ENCODE measurements at places on chromosomes 7 and 10. TPM values are rescaled to one million over a fixed set of nuclear protein-coding genes. Genes with fewer than 3 reads are reported as not detected.

DNA sequence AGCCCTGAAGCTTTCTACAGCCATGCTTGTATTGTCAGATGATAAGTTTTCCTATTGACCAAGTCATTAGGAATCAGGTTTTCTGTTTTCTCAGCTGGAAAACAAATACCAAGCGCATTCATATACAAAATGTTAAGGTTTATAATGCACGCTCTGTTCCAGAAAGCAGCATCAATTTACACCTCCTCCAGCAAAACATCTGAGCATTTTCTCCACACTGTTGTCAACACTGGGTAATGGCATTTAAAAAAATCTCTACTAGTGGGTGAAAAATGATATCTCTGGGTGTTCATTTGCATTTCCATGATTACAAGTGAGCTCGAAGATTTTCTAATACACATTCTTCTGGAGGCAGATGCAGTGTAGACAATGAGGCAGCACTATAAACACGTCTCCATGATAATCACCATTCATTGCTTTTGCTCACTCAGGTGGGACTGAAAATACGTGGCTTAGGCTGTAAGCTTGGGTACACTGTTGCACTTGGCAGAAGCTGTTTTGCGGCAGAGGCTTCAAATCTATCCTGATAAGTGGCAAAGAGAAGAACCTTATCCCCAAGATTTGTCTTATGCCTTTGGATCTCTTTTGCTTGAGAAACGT is 114.8 kb upstream of the PLPP4 start:
- peaks cover 7% of the 10 kb centered on the region for H3K27me3 ChIP-seq
- no peak overlapping the region for H3K27ac ChIP-seq
- H3K36me3 ChIP-seq = no peaks in the 10 kb centered on the region
- H3K4me3 ChIP-seq = no peak overlapping the region
- no peak for DNase-seq

DNA sequence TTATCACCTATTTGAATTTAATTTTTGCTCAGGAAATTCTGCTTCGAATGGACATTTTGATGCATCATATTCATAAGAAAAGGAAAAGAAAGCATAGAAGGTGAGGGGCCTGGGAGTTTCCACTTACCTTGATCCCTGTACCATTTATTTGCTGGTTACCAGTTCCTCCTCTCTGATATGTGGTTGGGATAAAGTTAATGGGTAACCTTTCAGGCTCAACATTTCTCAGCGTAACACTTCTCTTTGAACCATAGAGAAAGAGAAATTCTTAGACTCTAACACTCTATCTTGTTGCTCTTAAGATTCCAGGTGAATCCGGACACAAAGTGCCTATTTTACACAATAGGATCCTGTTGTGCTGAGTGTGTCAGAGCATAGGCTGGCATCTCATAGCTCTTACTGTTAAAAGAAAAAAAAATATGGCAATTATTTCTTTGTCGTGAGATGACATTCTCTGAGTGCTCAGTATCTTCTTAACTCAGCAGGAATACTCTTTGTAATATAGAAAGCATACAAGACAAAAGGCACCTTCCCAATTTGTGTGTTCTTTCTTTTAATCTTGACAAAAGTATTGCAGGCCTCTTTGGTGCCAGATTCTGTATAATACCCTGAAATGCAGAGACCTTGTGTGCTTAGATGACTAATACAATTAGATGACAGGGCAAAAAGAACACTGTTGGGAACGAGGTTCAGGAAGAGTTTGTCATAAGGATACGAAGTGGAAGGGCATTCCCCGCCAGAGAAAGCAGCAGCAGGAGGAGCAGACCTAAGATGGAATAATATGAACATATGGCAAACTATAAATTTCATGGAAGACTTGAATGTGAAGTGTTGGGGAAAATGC is 689.6 kb downstream of the NRG3 start:
- H3K4me1 ChIP-seq = no peaks in the 10 kb centered on the region
- no peak overlapping the region for H3K4me3 ChIP-seq
- DNase-seq = no peak
- H3K27me3 ChIP-seq = no peaks in the 10 kb centered on the region
- no peak overlapping the region for H3K27ac ChIP-seq

GRCh38 chr7:133079296-133079695 is 2.6 kb downstream of the CHCHD3 start:
- H3K4me3 ChIP-seq = no peak overlapping the region
- H3K36me3 ChIP-seq = peaks cover 19% of the 10 kb centered on the region
- H3K27me3 ChIP-seq = no peaks in the 10 kb centered on the region
- DNase-seq = no peak
- peaks cover 24% of the 10 kb centered on the region for H3K4me1 ChIP-seq
- H3K27ac ChIP-seq = no peak overlapping the region

DNA sequence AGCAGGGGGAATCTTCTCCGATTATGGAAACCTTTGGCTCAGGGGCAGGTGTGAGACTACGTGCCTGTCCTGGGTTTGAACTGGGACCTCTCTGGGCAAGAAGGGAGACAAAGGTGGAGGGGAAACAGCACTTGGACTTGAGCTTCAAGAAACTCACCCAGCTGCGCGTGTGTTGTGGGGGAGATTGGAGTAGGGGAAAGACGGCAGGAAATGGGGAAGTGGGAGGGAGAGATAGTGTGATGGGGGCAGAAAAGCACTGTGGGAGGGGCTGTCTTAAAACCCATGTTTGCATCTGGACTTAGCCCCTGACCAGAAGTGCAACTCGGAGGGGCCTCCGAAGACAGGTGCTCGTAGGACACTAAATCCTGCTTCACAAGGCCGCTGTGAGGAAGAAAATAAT is 107.0 kb downstream of the HIP1 start:
- peaks cover 4% of the 10 kb centered on the region for H3K4me1 ChIP-seq
- no peak overlapping the region for H3K27ac ChIP-seq
- H3K36me3 ChIP-seq = no peaks in the 10 kb centered on the region
- no peak overlapping the region for H3K4me3 ChIP-seq

DNA sequence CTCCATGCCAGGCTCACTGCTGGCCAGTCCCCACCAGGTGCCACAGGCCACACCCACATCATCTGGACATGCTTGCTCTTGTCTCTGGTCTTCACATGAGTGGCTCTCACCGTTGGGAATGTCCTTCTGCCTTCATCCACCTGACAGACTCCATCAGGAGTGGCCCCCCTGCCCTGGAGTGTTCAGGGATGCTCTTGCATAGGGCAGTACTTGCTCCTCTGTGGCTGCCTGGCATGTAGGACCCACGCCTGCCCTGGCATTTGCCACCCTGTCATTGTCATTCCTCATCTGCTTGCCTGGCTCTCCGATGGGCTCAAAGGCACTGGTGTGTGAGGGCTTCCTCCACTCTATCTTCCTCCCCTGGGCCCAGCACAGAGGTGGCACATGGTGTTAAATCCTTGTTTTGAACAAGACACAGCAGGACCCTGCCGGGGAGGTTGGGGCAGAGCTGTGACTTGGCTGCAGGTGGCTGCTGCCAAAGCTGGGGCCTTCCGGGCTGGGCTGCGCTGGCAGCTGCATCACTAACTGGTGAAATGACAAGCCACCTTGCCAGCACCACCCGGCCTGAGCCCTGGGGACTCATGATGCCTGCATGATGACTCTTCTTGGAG is 1.8 kb downstream of the SH2D4B start:
- peak overlapping the region; percentile 10 for H3K27ac ChIP-seq
- H3K4me1 ChIP-seq = peaks cover 46% of the 10 kb centered on the region
- DNase-seq = no peak
- H3K27me3 ChIP-seq = no peaks in the 10 kb centered on the region

- no peak for DNase-seq
- no peak overlapping the region for H3K27ac ChIP-seq
- H3K27me3 ChIP-seq = no peaks in the 10 kb centered on the region
- H3K4me1 ChIP-seq = no peaks in the 10 kb centered on the region
- H3K4me3 ChIP-seq = no peak overlapping the region
These were observed 333.4 kb downstream of the SH2D4B start for GRCh38 chr10:80871083-80871482.

DNA sequence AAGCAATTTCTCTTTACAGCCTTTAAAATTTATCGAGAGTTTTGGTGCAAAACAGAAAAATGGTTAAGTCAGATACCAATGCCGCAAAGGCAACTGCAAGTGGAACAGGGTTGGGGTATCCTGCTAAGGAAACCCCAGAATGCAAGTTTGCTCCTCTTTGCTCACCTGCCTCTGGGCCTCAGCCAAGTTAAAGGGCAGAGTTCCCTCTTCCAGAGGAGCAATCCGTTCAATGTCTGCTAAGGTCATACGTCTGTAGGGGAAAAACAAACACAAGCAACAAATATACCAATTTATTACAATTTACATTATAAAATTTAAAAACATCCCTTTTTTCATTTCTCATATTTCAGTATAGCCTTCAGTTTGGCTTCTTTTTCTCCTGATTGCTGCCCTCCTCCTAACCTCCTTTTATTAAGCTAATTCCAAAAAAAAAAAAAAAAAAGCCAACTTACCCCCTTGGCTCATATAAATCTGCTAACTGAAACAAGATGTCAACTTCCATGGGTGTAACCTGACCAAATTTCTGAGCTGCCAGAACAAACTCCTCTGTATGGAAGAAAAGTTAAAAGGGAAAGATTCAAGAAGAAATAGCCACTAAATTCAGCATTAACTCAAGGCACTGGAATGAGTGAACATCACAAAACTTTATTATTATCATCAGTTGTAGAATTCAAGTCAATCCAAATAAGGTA is 132.6 kb downstream of the SLC25A13 start:
- H3K4me3 ChIP-seq = no peak overlapping the region
- peaks cover 19% of the 10 kb centered on the region for H3K36me3 ChIP-seq
- H3K27me3 ChIP-seq = no peaks in the 10 kb centered on the region
- no peak overlapping the region for H3K27ac ChIP-seq
- no peaks in the 10 kb centered on the region for H3K4me1 ChIP-seq

Gene NFE2L3
- 9.7 TPM for total RNA-seq

All from activated CD8-positive, alpha-beta T cell treated with anti-CD3 and anti-CD28 coated beads, Interleukin-2, amount 10 ng/mL, durations not matched to agents 7 days and 5 days (primary cell).